ENCODE measurements at places on chromosomes 4 and X.

- DNase-seq, result no peak
Observed at GRCh38 chrX:123093792-123094191, 90.3 kb upstream of the GRIA3 start.

DNA sequence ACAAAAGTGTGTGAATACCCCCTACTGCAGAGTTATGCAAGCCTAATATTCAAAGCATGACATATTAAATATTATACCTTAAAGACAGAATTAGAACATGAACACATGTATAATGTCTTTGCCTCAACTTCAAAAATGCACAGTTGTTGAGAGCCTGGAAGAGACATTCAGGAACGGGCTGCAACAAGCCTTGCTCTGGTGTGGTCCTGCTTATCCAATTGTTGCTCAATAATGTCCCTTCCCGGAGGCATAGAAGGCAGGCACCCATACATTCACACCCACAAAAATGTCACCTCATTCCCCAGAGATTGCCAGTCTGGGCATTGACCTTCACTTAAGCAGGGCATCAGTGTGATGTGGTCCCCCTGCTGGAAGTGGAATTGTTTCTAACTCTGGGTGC, 238.8 kb downstream of the CBR4 start:
- DNase-seq, result no peak

- no peak for DNase-seq
Observed at GRCh38 chr4:64899563-64899962, 490.3 kb upstream of the TECRL start.

- no peak for DNase-seq
Observed at GRCh38 chrX:139058831-139059495, 347.4 kb upstream of the FGF13 start.

GRCh38 chr4:188551156-188551555, 411.9 kb downstream of the TRIML1 start:
- DNase-seq, result no peak

GRCh38 chrX:13305108-13305507, 14.7 kb downstream of the ATXN3L start:
- DNase-seq, result no peak

DNA sequence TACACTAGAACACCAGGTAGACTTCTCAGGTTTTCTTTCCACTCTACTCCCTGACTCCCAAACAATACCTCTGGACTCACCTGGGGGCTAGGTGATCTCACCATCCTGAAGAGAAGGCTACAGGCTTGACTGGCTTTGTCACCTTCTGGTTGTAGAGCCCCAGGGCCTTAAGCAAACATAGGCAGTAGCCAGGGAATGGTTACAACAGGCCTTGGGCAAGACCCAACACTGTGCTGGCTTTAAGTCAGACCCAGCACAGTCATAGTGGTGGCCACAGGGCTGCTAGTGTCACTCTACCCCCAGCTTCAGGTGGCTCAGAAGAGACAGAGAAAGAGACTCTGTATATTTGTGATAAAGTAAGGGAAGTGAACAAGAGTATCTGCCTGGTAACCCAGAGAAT, 118.1 kb upstream of the EMCN start:
- DNase-seq, result no peak

DNA sequence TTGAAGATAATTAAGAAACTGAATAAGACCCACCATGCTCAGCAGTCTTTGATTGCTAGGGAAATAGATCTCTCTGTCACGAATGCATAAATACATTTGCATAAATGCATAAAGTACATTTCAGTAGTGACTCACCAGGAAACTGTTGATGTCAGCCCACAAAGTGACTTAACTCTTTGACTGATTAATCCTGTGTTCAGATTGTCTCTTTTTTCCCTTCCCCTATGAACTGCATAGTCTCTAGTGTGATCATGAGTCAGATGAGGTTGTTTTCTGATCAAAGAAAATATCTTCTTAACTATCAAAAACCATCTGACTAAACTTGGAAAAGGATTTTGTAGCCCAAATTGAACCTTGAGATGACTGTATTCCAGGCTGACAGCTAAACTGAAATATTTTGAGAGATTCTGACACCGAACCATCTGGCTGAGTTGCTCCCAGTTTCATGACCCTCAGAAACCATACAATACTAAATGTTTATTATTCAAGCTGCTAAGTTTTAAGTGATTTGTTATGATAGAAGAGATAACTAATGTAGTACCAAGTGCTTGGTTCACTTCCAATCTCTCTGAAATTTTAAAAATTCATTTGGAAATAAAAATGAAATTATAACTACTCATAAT, 1381.5 kb upstream of the AGA start:
- no peak for DNase-seq

DNA sequence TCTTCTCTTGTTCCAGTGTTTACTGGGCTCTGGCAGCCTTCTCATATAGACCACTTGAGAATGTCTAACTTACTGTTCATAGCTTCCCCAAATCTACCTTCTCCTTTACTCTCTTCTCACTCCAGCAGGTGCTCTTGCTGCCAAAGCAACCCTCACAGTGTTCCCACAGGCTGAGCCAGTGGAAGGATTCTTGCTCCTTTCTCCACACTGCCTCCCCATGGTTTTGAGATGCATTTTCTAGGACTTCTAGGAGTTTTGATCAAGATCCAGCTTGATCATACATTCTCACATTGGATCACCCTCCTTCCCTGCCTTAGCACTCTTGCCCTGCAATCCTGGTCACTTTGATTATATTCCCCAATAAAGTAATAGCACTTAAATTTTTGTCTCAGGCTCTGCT, 230.8 kb downstream of the TMEM47 start:
- no peak for DNase-seq

DNA sequence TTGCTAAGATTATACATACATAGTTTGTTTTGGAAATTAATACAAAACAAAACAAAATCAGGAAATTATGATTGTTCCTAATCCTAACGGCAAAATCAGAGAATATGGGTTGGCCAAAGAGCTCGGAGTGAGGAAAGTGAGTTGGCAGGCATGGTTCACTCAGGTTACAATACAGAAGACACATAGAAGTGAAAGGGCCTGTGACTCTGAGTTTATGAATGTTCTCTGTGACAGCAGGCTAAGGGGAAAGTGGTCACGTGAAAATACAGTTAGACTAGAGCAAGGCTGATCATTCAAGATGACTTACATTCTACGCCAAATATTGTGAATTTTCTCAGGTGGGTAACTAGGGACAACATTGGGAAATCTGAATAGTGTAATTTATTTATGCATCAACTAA, 1001.3 kb downstream of the CCSER1 start:
- DNase-seq, result no peak

GRCh38 chr4:135359128-135359527, 1157.5 kb upstream of the PABPC4L start:
- no peak for DNase-seq

DNA sequence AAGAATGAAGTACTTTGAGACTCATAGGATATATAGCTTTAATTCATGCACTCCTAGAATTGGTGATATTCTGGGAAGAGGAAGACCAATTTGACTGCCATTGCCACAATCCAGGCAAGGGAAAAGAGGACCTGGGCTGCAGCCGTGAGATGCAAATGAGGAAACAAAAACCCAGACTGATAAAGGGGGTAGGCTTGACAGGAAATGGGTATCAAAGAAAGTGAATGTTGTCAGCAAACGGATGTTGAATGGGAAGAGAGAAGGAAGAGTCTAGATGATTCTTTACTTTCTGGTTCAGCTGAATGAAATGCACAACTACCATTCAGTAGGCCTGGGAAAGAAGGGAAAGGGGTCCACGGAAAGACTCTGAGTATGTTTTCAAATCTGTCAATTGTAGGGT, 17.1 kb upstream of the ARHGEF6 start:
- no peak for DNase-seq

GRCh38 chr4:73922766-73923630, 53.8 kb downstream of the CXCL1 start:
- no peak for DNase-seq

- DNase-seq, result no peak
Observed at GRCh38 chrX:27186671-27187070, 276.5 kb downstream of the PPP4R3C start.
